ENCODE measurements at places on chromosomes 12 and 14.

GRCh38 chr12:115137812-115138521, 454.0 kb upstream of the TBX3 start:
- no peak for DNase-seq

DNA sequence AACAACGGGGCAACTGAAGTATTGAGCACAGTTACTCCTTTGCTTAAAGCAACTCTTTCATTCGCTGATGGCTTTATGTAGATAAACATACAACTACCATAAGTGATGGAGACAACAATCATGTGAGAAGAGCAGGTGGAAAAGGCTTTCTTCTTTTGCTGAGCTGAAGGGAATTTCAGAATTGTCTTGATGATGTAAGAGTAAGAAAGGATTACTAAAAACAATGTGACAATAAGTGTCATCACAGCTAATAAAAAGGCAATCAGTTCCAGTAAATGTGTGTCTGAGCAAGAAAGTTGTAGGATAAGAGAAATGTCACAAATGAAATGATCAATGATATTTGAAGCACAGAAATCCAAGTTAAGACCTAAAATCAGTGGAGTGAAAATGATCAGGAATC, 647 bp downstream of the OR6C70 start:
- DNase-seq: no peak

DNA sequence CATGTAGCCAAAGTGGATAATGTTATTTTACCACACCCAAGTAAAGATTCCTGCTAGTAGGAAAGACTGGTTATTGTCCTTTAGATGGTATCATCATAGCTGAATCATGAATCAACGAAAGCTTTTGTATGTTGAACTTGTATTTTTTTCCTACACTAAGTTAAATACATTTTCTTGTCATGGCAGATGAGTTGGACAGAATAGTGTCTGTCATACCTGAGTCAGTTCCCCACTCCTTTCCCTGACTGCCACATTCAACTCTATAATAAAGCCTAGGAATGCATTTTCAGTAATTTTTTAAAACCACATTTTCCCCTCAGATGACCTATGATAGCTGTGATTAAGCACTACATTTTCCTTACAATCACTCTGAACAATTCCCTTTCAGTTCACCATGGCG, 9.3 kb upstream of the PTHLH start:
- no peak for DNase-seq

DNA sequence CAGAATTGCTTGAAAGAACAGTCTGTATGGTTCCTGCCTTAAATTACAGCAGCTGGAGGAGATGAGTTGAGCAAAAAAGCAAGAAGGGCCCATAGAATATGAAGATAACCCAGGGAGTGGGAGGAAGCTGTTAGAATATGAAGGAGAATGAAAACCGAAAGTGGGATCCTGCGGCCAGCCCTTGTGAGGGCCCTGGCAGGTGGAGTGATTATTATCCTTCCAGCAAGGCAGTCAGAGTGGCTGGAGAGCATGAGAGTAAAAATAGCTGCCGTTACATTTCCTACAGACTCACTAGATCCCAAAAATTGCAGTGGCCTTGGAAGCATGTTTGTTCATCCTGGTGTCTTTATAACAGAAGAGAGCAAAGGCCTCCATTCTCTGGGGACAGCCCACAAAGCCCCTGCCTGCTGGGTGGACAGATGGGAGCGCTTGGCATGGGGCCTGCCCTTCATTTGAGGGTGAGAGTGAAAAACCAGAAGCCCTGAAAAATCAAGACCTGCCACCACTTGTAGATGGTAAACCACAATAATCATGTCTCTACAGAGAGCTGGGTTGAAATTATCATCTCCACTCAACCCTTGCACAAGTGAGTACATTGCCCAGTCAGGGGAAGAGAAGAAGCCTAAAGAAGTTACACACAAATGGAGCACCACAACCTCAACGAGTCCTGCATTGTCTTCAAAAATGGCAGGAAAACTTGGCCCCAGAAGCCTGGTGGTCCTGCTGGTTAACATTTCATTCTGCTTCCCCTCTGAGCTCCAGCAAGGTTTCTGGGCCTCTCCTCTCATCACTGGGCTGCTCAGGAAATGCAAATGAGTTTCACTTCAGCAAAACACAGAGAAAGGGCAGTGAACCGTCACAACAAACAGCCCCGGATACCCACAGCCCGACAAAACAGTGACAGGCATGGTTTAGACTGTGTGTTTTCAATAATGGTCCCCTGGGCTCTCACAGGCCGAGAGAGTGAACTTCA, 20.5 kb downstream of the ZDHHC22 start:
- DNase-seq: peak; percentile 59

GRCh38 chr12:22046968-22047390, 961 bp downstream of the CMAS start:
- DNase-seq: no peak

DNA sequence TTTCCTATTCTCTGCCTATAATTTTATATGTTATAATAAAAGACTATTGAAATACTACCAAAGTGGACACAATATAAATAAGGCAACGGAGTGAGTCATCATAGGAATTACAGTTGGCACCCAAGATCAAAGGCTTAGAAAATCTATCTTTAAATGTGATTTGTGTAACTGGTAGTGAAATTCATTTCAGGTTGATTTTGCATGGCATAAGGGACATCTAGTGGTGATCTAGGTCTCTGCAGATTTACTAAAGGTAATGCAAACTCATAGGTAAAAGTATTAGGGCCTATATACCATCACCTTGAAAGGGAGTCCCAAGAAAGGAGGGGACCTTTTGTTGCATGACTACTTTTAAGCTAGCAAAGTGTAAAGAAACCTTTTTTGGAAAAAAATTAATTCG, 527.2 kb downstream of the NRXN3 start:
- no peak for DNase-seq
